Stimulated activated CD4-positive, alpha-beta T cell treated with anti-CD3 and anti-CD28 coated beads, Interleukin-4, amount 100 ng/mL, for 24 hours (primary cell): ENCODE measurements at places on chromosomes 4 and X.

DNA sequence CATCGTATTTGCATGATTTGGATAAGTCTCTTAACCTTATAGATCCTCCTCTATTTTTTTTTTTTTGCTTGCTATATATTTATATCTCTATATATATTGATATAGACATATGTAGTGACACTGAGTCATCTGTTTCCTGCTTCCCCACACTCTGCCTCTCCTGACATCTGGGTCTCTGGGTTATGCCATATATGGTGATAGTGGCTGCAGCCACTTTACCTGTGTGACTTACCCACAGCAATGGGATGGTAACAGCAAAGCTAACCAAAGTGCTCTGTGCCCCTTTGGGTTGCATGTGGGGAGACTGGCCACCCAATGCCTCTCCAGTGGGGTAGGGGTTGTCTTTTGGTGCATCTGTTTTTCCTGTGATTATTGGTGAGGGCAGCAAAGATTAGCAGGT is 14.5 kb downstream of the CMC4 start:
- no peak for DNase-seq

DNA sequence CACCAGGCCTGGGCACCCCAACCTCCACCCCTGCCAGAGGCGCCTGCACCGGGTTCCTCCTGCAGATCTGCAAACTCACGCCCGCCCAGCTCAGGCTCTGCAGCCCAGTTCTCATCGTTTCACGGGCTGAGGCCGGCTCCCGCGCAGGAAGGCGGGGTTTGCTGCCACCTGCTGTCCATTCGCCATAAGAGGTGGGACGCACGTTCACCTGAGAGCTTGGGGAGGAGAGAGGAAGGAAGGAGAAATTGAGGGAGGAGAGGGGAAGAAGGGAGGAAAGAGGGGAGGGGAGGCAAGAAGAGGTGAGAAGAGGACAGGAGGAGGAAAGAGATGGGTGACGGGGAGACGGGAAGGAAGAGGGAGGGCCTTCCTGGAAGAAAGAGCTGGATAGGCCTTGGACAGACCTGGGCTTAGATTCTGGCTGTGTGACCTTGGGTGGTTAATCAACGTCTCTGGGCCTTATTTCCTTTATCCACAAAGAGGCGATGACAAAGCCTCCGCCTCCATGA is 114.5 kb downstream of the ADRA2C start:
- peak; percentile 75 for DNase-seq

DNA sequence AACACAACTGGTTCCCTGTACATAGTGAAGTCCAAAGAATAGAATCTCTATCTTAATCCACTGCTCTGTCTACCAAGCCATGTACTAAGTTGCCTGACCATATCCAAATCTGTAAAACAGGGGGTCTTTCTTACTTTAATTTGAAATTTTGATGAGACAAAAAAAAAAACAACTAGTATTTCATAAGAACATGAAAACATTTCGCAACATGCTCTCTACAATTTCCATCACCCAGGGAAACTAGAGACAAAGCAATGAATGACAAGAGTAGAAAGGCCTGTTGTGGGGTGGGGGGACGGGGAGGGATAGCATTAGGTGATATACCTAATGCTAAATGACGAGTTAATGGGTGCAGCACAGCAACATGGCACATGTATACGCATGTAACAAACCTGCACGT is 279.9 kb downstream of the PPP3CA start:
- no peak for DNase-seq

GRCh38 chrX:130212371-130212770 is 40.6 kb downstream of the RAB33A start:
- DNase-seq: no peak

DNA sequence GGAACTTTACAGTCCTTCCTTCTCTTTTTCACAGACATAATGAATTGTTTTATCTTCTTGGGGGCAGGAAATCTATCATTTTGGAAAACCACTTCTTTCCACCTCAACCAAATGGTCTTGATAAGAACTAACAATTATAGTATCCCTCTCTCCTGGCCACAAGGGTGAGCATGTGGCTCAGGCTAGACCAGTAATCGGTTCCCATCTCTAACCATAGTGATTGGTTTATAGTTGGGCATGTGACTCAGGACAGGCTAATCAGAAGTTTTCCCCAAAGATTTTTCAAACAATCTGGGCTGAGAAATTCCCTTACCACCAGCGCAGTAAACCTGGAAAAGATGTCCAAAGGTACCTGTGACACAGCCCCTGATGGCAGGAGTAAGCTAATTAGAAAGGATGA is 4.0 kb upstream of the CXorf66 start:
- no peak for DNase-seq

- DNase-seq: no peak
Measured at GRCh38 chr4:5568931-5569330, 139.4 kb downstream of the EVC2 start.

DNA sequence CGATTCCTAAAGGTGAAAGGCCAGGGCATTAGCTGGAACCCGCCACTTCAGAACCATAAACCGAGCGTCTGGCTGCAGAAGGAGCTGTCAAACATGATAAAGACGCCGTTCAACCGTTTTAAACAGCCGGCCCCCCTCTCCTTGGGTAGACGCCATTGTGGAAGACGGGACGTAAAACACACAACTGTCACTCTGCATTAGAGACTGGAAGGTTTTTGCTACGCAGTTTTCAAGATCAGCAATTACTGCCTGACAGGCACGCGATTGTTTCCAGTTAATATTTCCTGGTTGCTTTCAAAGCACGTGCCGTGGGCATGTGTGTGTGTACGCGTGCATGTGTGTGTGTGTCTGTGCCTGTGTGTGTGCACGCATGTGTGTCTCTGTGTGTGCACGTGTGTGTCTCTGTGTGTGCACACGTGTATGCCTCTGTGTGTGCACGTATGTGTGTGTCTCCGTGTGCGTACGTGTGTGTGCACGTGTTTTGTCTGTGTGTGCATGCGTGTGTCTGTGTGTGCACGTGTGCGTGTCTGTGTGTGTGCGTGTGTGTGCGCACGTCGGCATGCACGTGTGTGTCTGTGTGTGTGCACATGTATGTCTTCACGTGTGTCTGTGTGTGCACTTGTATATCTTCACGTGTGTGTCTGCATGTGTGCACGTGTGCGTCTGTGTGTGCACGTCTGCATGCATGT is 48.8 kb downstream of the SHOX start:
- no peak for DNase-seq

DNA sequence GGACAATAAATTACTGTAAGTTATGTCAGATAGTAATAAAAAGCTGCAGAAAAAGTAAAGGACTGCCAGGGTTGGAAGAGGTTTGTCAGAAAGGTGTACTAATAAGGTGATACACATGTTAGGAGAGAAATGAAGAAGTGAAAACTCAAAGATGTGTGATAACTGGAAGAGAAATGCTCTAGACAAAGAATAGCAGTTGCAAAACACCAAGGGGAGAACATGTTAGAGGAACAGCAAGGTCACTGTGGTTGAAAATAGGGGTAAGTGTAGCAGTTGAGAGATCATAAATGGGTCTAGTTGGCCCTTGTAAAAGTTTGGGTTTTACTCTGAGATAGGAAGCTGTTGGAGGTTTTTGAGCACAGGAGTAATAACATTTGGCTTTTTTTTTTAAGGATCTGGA is 46.9 kb downstream of the HSPA4L start:
- no peak for DNase-seq

DNA sequence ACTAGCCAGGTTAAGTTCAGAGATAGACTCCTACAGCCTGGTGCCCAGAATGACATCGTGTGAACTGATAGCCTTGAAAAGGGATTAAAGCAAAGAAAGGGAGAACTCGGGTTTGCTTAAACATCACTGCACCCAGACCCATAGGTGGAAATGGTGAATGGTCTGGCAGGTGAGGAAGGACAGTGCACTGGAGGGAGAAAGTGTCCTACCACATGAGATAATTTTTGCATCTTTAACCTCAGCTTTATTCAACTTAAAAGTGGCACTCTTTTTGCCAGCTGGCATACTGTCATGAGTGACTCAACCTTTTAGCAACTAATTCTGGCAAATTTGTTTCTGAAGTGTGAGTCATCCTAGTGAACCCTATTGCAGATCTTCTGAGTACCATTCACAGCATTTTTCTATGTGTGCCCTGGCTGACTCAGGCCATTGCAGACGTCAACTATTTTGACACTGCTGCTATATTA is 53.0 kb upstream of the DAPP1 start:
- peak; percentile 32 for DNase-seq

DNA sequence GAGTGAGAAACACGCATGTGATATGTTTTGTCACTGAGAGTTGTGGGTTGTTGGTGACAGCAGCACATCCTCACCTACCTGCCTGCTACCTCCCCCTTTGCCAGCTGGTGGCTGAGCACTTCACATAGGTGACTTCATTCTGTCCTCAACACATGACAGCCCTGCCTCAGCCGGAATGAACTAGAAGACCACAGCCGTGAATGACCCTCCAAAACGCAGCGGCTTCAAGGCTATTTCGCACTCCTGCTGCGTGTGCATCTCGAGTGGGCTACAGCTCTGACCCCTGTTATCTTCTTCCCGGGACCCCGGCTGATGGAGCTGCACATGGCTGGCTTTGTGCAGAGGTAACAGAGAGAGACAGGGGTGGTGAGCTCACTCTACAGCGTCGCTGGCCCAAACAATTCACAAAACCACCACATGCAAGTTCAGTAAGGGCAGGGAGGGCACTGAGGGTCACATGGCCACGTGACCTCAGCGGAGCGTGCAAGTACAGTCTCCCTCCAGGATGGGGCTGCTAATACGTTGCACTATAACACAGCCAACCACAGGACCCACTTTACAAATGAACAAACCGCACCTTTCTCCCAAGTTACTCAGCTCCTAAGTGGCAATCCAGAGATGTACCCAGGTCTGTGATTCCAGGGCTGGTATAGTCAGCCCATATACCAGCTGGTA is 6.3 kb upstream of the PPP2R2C start:
- no peak for DNase-seq

GRCh38 chrX:65926095-65927019 is 113.5 kb downstream of the VSIG4 start:
- peak; percentile 41 for DNase-seq

- no peak for DNase-seq
Measured at GRCh38 chr4:2361366-2362265, 56.8 kb downstream of the ZFYVE28 start.

GRCh38 chrX:17527135-17527701 is 152.2 kb downstream of the NHS start:
- DNase-seq: no peak

GRCh38 chr4:60682901-60683300 is 517.2 kb upstream of the ADGRL3 start:
- DNase-seq: no peak
